ENCODE measurements at places on chromosomes 2 and 18. TPM values are rescaled to one million over a fixed set of nuclear protein-coding genes. Genes with fewer than 3 reads are reported as not detected.

DNA sequence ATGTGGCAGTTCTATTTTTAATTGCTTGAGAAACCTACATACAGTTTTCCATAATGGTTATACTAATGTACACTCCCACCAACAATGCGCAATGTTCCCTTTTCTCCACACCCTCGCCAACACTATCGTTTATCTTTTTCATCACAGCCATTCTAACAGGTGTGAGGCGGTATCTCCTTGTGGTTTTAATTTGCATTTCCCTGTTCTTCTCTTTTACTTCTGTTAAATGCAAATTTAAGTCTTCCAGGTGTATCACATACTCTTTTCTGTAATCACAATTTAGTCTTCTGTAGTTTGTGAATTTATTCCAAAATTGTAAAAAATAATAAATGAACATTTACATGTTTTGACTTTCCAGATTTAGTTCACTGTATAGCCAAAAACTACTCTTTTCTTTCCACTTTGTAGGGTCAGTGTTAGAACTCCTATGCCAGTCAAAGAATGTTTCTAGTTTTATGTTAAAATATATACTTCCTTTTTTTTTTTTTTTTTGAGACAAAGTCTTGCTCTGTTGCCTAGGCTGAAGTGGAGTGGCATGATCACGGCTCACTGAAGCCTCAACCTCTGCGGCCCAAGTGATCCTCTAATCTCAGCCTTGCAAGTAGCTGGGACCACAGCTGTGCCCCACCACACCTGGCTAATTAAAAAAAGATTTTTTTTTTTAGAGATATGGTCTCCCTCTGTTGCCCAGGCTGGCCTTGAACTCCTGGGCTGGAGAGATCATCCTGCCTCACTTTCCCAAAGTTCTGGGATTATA is 15.4 kb upstream of the ACYP2 start:
- no peak for DNase-seq

DNA sequence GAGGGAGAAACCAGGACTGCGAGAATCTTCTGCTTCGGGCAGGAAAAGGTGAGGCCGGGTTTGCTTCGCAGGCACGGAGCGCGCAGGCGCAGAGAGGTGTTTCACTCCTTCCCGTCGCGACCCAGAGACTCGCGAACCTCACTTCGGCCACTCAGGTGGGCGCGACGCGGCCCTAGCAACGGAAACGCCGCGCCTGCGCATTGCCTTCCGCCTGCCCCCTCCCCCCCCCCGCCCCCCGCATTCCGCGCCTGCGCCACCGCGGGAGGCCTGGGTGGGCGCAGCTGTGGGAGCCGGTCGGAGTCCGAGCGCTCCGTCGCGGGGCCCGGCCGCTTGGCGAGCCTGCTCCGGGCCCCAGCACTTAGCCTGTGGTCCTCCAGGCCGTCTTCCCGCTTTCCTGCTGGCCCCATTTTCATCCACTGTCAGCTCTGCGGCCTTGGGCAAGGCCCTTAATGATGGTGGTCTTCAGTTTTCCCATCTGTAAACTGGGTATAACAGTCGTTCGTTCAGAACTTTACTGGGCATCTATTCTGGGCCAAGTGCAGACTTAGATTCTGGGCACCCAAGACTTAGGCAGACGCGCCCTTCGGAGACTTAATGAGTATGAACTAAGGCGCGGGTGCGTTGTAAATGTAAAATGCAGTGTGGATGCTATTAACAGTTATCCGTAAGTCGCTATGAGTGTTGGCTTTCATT is 62.1 kb upstream of the ACKR3 start:
- peak; percentile 84 for DNase-seq

- no peak for DNase-seq
Observed at GRCh38 chr18:58054041-58054781, 10.2 kb downstream of the NEDD4L start.

- no peak for DNase-seq
Observed at GRCh38 chr2:101124643-101125366, 26.4 kb downstream of the TBC1D8 start.

DNA sequence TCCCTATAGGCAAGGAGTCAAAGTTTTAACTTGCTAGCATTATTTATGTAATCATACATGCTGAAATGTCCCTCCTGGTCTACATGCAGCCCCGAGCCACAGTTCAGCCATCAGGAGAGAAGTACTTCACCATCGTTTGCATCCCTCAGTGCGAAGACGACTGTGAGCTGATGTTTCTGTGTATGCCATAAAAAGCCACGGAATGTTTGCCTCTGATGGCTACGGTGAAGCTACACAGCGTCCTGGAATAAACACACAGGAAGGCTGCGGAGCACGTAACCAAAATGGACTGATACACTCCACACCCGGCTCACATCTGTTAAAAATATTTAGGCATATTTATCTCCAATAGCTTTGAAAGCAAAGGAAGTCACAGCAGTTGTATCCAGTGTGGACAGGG is 4.3 kb upstream of the SALL3 start:
- DNase-seq = no peak

DNA sequence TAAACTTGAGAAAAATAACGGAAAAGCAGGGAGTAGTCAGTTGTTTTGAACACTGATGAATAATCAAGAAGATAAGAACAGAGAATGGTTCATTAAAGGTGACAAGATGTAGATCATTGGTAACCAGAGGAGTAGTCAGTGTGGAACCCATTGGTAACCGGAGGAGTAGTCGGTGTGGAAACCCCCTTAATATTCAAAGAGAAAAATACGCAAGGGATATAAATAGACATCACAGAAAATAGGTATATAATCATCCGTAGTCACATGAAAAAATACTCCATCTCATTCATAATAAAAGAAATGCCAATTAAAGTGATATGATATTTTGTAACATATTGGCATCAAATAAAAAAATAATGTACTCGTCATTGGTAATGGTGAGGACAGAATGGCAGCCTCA is 70.6 kb upstream of the EPAS1 start:
- no peak for DNase-seq

- DNase-seq = no peak
Observed at GRCh38 chr2:207833251-207833751, 63.6 kb upstream of the FZD5 start.

DNA sequence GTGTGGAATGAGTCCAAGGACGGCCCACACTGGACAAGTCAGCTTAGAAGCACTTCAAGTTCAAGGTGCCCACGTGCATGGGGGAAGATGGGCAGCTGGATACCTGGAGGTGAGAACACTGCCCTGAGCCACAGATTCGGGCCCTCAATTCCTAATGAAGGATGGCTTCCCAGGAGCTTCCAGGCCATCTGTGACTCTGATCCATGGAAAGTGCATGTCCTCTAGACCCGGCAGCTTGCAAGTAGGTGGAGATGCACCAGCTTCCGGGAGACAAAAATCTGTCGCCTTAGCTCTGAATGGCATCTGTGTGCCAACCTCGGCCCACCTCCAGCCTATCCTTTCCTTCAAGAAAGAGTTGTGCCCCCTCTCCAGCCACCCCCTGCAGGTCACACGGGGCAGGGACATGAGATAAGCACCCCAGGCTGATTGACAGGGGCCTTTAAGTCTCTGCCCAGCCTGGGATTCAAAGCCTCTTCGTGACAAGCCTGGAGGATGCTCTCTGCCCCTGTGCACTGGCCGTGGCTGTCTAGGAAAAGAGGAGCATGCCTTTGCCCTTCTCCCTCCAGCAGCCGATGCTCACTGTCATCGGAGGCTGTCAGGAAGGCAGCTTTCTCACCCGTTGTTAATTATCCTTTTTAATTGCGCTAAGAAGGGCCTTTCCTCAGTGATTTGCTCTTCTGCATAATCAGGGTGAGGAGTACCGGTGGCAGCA is 65.5 kb downstream of the BIN1 start:
- no peak for DNase-seq

- DNase-seq = no peak
Observed at GRCh38 chr2:191710411-191710900, 32.5 kb downstream of the NABP1 start.

GRCh38 chr2:125959047-125959446 is 696.9 kb upstream of the GYPC start:
- DNase-seq = no peak

- DNase-seq = no peak
Observed at GRCh38 chr2:111702804-111703196, 181.2 kb downstream of the ANAPC1 start.

DNA sequence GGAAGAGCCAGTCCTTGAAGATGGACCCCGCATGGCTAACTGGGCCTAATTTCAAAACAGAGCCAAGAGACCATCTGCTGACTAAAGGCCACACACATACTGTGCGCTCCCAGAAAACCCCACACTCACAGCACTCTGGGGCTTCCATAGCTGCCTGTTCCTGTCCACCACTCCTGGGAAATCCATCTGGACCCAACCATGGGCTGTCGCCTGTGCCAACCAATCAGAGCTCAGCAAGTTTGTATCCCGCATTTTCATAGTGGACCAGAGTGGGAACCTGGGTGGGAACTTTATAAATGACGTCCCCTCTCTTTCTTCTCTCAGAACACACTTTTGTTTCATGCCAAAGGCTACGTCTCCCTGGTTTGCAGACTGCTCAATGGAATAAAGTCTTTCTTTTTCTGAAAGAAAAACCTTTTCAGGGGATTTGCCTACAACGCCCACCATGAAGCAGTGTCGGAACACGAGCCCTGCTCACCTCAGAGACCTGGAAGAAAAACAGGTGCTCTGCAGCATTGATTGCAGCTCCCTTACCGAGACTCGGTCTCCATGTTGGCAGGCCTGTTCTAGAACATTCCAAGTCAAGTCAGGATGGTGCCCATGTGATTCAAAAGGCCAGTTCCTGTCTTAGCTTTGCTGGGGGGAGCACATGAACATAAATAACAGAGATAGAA is 137.2 kb upstream of the GPC1 start:
- peak; percentile 41 for DNase-seq

DNA sequence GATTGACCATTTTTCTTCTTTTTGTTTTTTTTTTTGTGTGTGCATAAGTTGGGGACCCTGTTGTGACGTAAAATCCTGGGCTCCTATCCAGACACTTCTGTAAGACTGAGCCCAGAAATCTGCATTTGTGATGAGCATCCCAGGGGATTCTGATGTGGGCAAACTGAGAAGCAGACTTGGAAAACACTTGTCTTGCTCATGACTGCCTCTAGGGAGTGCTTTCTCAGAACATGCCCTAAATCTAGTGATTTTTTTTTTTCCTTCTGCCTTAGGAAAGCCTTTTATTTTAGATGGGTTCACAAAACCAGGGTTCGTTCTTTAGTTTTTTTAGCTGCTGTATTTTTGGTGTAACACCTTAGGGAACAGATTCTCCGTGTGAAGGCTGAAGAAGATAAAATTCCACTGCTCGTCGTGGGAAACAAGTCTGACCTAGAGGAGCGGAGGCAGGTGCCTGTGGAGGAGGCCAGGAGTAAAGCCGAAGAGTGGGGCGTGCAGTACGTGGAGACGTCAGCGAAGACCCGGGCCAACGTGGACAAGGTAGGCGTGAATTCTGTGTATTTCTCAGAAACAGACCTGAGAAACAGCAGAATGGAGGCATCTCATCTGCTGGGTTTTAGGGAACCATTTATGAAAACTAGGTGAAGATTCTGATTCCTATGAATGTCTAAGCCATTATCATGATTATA is 36.7 kb downstream of the RALB start:
- DNase-seq = no peak

DNA sequence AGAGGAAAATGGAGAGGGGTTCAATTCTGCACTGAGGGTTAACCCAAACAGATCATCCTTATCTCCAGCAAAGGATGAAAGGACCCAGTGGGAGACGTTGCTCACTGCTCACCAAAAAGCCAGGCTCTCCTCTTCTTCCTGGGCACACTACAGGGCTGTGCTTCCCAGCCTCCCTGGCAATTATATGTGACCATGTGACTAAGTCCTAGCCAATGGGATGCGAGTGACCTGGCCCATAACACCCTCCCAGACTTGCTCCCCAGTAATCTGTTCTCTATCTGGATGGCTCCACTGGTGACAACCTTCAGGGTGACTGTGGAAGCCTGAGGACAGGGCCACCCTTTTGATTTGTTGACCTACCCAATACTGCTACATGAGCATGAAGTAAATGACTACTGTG is 10.9 kb upstream of the PRKCE start:
- no peak for DNase-seq

- DNase-seq = no peak
Observed at GRCh38 chr2:220452561-220452960, 825.1 kb downstream of the SLC4A3 start.

GRCh38 chr2:23609254-23609653 is 224.3 kb downstream of the KLHL29 start:
- no peak for DNase-seq

MRPL30 gene
- total RNA-seq = 53.2 TPM

ANKRD30B gene
- total RNA-seq = not detected

OXER1 gene
- 4.1 TPM for total RNA-seq

RAB17 gene
- 1.0 TPM for total RNA-seq

RNMT gene
- 47.5 TPM for total RNA-seq

MMADHC gene
- total RNA-seq = 132 TPM
